T1000 (cell line): ENCODE measurements at places on chromosomes 7 and 10.

- DNase-seq, result no peak
These were observed 7.4 kb downstream of the SH3PXD2A start for GRCh38 chr10:103847909-103848468.

- DNase-seq, result no peak
These were observed 421.7 kb upstream of the NUPR2 start for GRCh38 chr7:56537952-56538351.

DNA sequence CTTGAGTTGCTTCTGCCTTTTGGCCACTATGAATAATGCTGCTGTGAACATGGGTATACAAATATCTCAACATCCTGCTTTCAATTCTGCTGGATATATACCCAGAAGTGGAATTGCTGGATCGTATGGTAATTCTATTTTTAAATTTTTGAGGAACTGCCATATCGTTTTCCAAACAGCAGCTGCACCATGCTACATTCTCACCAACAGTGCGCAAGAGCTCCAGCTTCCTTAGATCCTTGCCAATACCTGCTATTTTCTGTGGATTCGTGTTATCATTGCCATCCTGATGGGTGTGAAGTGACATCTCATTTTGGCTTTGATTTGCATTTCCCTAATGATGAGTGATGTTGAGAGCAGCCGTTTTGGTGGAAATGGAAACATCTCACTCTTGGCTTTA, 26.7 kb downstream of the FRMD4A start:
- DNase-seq, result no peak

GRCh38 chr7:74138945-74139843, 35.0 kb upstream of the EIF4H start:
- no peak for DNase-seq
